ENCODE measurements at places on chromosomes 4 and X. TPM values are rescaled to one million over a fixed set of nuclear protein-coding genes. Genes with fewer than 3 reads are reported as not detected.

Gene PDGFRA
- 451 TPM for total RNA-seq

Gene PCDH19
- total RNA-seq: under 0.01 TPM

Gene TKTL2
- total RNA-seq: not detected

Gene CENPVL2
- total RNA-seq: not detected

Gene ASB5
- 0.35 TPM for total RNA-seq

Gene FGB
- total RNA-seq: not detected

All from smooth muscle cell of the coronary artery (primary cell).